ENCODE measurements at places on chromosomes 3 and 15. TPM values are rescaled to one million over a fixed set of nuclear protein-coding genes. Genes with fewer than 3 reads are reported as not detected.

Gene CLDN1
- total RNA-seq, result 1.1 TPM

DNA sequence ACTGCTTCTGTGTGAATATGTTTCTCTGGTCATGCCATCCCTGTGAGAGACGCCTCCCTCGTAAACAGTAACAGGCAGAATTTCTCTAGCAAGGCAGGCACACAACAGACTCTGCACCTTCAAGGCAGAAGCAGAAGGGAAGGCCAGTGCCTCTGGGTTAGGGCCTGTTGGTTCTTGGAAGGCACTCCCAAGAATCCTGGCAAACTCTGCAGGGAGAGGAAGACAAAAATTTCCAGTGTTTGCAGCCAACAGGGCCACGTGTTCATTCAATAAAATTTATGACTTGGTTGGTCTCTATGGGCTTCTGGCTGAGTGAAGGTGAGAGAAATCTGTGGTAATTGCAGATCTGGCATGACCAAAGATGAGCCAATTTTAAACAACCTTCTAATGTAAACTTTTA is 39.3 kb downstream of the NFKBIZ start:
- no peak for DNase-seq

GRCh38 chr3:32180141-32180784 is 58.2 kb upstream of the CMTM8 start:
- DNase-seq, result no peak

Gene IGF1R
- total RNA-seq, result 18.8 TPM

DNA sequence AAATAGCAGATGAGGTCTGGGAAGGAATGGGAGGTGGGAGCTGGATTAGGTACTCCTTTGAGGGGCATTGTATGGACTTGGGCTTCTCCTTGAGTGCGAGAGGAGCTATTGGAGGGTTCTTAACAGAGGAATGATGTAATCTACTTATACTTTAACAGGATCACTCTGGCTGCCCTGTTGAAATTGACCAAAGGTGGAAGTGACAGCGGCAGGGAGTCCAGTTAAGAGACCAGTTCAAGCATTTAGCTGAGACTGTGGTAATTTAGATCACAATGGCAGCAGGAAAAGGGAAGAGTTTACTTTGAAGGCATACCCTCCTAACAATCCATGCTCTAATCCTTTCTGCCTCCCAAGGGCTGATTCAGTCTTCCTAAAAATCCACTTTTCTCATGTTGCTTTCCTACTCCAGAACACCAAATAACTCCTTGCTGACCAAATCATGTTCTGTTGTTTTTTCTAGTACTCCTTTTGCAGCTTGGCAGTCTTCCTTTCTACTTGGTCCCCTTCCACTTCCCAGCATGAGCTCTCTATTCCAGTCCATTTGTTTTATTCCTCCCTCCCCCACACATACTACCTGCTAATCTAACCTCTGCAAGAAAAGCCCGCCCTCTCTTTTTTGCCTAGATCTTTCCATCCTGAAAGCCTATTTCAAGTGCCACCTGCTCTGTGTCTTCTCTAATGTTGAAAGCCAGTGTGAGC is 139.4 kb downstream of the NECTIN3 start:
- DNase-seq, result peak; percentile 49

Gene CPLX3
- total RNA-seq, result not detected

- peak; percentile 94 for DNase-seq
Measured at GRCh38 chr3:158105119-158105709, 1.0 kb downstream of the SHOX2 start.

Gene FETUB
- total RNA-seq, result not detected

- peak; percentile 85 for DNase-seq
Measured at GRCh38 chr15:100687582-100688141, 85.3 kb downstream of the ASB7 start.
